ENCODE measurements at places on chromosomes 4 and X.

DNA sequence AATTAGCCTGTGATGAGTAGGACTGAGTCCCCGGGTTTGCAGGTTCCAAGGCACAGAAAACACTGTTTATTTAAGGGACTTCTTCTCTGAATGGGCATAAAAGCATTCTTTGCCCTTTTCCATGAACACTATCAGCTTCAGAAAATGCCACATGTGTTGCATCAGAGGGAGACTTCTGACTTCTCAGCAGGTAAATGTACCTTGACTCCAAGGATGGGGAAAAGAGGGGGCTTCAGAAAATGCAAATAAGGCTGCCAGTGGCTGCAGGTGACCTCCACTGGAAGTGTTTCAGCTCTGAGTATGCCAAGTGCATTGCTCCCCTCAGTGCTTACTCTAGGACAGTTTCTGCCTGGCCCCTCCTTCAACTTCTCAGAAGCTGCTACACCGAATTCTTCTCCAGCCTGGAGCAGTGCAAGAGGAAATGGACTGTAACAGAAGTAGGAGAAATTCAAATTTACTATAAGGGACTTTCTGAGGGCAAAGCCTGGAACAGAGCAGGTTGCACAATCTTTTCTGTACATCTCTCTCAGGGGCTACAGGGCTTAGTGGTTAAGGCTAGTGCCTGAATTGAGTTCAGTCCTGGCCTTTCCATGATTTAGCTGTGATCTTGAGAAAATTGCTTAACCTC is 233.2 kb downstream of the PTTG2 start:
- DNase-seq, result no peak

DNA sequence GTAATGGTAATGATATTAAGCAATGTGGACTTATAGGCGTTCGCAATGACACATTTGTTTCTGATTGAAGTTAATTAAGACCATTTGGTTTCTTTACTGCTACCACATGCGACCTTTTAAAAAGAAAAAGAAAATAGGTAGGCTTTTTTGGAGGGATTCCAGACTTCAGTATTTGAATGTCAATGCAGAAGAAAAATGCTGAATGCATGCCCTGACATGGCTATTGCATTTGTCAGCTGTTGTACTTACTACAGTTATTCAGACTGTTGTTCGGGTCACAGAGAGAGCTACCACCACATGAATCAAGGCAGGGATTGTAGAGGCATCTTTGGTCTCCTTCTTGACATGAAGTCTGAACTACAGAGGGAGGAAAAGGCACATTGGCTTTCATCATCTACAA is 163.7 kb downstream of the CORIN start:
- no peak for DNase-seq

DNA sequence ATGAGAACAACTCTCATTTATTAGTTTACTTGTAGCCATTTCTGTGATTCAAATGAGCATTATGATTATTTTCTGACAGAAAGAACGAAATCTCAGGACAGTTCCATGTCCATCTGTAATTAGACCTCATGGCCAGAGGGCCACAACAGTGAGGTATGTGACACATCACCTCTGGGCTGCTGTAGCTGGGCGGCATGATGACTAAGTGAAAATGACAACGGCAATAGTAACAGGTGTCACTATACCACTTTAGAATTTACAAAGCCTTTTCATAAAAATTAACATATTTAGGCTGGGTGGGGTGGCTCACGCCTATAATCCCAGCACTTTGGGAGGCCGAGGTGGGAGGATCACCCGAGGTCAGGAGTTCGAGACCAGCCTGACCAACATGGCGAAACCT is 252.6 kb downstream of the CBR4 start:
- DNase-seq, result no peak

DNA sequence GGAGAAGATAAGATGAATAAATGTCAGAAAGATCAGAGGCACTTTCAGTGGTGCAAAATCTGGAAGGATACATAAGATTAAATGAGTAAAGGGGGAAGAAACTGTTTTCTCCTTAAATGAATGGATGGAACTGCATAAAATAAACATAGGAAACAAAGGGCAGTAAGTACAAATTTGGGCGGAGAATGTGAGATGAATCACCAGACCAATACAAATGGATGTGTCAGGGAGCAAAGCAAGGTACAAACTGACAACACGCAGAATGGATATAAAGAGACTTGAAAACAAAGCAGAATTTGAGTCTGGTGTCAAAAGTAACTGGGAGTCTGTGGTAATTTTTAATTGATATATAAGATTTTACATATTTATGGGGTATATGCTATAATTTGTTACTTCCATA is 175.3 kb upstream of the PCDH18 start:
- DNase-seq, result no peak

GRCh38 chrX:24243188-24243587 is 70.7 kb downstream of the SUPT20HL2 start:
- no peak for DNase-seq

- DNase-seq, result no peak
These were observed 32.3 kb upstream of the IRF2 start for GRCh38 chr4:184506527-184507121.

DNA sequence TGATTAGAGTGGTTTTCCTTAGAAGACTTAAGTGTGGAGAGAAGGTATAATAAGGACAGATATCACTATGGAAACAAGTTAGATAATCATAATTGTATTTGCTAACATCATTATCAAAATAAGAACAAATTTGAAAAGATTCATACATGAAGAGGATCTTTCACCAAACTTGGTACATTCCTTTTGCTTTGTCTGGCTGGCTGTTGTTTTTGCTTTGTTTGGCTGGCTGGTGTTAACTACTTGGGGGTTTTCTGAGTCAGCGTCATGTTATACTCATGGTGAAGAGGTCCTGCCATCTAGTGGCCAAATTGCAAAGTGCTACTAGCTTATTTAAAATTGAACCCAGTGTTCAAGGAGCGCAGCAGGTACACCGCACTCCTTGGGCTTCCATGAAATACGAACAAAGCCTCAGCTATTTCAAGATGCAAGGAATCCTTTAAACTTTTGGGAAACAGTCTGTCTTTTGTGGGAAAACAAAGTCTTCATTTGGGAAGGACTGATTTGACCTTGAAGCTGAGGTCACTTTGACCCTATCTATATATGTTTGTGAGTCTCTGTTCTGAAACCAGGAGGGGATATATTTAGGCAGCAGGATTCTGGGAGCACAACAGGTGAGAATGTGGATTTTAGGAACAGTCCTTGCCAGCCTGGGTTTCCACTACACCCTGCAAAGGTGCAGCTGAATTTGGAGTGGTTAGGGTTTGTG is 129.7 kb downstream of the PLS3 start:
- peak; percentile 41 for DNase-seq

DNA sequence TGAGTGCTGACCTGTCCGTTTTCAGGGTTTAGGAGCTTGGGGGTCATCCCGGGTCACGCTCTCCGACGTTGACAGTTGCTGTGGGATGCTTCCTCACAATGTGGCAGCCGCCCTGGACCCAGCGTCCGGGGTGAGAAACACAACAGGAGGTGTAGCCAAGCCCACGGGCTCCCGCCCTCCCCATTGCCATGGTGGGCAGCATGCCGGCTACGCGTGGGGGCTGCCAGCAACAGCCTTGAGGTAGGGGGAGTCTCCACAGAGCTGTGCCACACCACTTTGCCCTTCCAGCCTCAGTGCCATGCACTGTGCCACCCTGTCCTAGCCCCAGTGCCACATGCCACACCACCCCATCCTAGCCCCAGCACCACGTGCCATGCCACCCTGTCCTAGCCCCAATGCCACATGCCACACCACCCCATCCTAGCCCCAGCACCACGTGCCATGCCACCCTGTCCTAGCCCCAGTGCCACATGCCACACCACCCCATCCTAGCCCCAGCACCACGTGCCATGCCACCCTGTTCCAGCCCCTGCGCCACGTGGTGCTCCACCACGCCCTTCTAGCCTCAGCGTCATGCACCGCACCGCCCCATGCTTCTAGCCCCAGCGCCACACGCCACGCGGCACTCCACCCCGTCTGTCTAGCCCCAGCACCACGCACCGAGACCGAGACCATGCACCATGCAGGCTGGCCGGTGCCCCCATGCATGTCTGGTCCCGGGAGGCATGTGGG is 8.5 kb upstream of the HGFAC start:
- DNase-seq, result no peak

DNA sequence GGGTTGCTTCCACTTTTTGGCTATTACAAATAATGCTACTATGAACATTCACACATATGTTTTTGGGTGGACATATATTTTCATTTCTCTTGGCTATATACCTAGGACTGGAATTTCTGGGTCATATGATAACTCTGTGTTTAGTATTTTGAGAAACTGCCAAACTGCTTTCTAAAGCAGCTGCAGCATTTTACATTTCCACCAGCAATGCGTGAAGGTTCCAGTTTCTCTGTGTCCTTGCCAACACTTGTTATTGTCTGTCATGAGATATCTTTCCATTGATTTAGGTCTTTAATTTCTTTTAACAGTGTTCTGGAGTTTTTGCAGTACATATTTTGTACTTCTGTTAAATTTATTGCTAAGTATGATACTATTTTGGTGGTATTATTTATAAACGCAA is 48.3 kb downstream of the CLCN5 start:
- no peak for DNase-seq

GRCh38 chr4:133316909-133317308 is 167.8 kb downstream of the PCDH10 start:
- DNase-seq, result no peak

DNA sequence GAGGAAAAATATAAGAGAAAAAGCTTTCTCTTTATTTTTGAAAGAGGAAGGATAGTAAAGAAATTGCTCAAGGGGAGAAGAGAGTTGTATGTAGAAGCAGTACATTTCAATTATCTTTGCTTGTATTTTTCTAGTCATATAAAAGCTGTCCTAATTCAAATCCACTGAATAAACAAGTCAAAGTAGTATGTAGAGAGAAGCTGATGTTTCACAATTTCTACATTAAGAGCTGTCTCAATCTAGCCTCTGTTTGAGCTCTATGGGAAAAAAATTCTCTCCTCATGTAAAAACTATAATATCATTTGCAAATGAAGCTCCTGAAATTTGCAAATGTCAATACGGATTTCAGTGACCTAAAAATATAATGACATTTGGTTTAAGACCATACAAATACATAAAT is 52.6 kb downstream of the CHM start:
- no peak for DNase-seq

GRCh38 chr4:164481306-164482091 is 272.4 kb upstream of the SMIM31 start:
- DNase-seq, result no peak

GRCh38 chr4:118557298-118557851 is 127.8 kb upstream of the METTL14 start:
- DNase-seq, result no peak

DNA sequence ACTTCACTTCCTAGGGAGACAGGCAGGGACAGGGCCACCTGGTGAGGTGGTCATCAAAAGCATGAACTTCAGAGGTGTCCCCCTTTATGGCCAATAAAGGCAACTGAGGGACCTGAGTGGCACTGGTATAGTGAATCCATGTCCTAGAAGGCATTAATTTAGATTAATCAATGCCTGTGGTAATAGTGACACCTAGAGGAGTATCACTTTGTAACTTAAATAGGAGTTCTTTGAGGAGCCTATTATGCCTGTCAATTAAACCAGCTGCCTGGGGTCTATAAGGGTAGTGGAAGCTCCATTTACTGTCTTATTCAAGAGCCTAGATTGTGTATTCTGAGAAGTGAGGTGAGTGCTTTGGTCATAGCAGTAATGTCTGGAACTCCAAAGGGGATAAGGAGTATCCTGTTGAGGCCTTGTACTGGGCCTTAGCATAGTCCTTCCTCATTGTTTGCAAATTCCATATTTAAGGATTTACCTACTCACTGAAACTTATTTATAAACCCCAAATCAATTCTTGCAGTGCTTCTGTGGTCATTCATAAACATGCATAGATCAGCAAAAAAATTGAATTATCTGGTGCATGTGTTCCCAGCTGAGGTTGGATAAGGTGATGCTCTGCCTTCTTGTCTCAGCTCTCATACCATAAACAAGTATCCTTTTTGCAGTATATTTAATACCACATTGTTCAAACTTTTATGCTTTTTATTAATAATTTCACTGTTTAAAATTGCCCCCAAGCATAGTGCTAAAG is 213.8 kb upstream of the RADX start:
- no peak for DNase-seq

All from stimulated activated CD4-positive, alpha-beta T cell treated with anti-CD3 and anti-CD28 coated beads, Interleukin-1b, Interleukin-23, amount 100 ng/mL, for 4 hours (primary cell).